ENCODE measurements at places on chromosomes 6 and 20.

GRCh38 chr6:137542713-137543112 lies 48.5 kb upstream of the OLIG3 start:
- DNase-seq, result no peak

GRCh38 chr6:16494793-16495192 lies 256.4 kb downstream of the GMPR start:
- DNase-seq, result no peak

GRCh38 chr6:111982681-111983080 lies 71.2 kb upstream of the CCN6 start:
- DNase-seq, result no peak

DNA sequence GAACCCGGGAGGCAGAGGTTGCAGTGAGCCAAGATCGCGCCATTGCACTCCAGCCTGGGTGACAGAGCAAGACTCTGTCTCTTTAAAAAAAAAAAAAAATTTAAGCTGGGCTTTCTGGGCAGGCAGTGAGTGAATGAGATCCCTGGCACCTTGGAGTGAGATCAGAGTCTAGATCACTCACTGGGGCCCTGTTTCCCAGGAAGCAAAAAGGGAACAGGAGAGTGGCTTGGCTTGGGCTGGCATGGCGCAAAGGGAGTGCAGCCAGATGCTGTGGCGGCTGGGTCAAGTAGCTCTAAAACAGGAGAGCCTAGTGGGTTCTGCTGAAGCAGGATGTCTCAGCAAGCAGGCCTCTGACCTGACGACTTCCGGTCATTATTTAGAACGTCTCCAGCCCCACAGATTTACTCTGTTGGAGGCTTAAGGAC lies 10.4 kb downstream of the PLCG1 start:
- DNase-seq, result no peak

GRCh38 chr6:134674562-134674961 lies 275.3 kb downstream of the ALDH8A1 start:
- peak; percentile 47 for DNase-seq

DNA sequence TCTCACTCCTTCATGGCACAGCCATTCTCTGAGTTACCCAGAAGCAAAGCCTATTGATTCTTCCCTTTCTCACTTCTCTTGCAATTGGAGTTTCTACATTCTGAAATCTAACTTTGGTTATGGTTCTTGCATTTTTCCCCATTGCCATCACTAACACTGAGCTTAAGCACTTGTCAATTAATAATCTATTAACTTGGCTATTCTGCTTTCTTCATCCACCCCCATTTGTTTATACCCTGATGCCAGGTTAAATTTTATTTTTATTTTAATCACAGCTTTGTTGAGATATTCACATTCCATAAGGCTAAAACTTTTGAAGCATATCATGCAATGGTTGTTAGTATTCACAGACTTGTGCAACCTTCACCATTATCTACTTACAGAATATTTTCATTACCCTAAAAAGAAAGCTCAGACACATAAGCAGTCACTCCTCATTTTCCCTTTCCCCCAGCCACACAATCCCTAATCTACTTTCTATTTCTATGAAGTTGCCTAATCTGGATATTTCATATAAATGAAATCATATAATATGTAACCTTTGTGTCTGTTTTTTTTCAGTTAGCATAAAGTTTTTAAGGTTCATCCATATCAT lies 222.3 kb downstream of the UBE3D start:
- no peak for DNase-seq

GRCh38 chr6:84260926-84261325 lies 33.5 kb upstream of the CEP162 start:
- DNase-seq, result no peak

DNA sequence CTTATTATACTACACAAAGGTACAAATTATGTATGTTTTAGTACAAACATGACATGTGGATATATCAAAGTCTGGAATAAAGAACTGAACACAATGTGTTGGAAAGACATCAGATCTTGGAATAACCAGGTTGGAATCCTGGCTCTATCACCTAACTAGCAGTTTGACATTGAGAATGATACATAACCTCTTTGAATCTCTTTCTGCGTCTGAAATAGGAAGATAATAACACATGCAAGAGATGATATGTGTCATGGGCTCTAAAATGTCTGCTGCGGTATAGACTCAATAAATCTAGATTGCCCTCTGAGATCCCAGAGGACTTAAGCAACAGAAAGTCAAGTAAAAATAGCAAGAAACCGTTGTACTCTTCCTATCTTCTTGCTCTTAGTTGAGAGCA lies 66.8 kb upstream of the CCN2 start:
- DNase-seq, result no peak

GRCh38 chr20:48631114-48632016 lies 196.4 kb downstream of the PREX1 start:
- DNase-seq, result no peak

DNA sequence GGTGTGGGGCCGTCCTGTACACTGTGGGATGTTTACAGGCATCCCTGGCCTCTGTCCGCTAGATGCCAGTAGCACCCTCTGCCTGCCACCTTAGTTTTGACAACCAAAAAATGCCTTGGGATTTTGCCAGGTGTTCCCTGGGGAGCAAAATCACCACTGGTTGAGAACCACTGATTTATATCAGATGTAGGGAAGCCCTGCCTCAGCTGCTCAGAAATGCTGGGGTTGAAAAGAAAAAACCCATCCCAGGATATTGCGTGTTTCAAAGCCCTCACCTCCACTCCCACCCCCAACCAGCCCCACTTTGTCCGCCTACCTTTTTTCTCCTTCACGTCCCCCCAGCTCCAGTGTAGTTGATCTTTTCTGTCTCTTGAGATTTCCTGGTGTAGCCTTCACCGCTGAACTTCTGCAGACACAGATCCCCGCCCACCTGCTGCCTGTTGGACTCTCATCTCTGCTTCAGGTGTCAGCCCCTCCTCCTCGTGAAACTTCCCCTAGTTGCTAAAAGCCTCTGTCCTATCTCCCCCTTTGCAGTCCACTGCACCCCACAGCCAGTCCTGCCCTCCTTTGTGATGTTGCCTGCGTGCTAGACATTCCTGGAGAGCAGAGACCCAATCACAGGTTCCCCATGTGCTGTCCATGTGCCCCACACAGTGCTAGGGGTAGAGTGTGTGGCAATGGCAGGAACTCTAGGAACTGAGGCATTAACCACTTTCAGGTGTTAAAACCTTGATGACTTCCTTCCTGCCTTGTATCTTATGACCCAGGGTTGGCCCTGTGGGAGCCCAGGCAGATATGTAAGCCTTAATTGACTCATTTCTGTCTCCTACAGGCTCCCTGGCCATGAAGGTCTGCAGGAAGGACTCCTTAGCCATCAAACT lies 98.9 kb downstream of the TBC1D7 start:
- no peak for DNase-seq

- no peak for DNase-seq
Observed at GRCh38 chr6:16140607-16141006, 11.7 kb downstream of the MYLIP start.

GRCh38 chr20:61119794-61120410 lies 132.2 kb upstream of the CDH4 start:
- no peak for DNase-seq

DNA sequence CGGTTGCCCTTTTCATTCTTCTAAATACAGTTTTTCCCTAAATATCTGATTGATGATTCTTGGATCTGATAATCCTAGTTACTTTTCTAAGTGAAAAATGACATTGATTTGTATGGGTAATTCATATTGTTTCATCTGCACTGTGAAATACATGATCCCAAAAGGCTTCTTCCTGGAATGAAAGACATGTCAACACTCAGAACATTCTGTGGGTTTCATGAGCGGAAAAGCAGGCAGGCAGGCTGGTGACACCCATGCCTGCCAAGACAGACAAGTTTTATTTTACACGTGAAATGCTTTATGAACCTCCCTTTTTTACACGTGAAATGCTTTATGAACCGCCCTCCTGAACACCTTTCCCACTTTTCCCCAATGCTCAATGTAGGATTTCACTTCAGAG lies 105.0 kb downstream of the PRKN start:
- no peak for DNase-seq

DNA sequence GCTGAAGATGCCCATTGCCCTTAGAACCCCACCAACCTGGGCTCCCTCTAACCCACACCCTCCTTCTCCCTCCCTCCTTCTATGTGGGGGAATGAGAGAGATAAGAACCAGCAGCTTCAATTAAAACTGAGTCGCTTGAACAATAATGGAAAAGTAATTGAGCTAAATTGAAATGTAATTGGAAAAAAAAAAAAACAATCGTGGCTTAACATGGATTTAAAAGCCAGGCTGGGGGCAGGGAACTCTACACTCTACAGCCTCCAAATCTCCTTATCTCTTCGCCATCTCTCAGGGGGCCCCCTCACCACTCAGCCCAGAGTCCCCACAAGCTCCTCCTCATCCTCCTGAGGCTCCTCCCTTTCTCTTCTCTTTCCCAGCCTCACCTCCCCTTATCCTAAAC lies 83.2 kb downstream of the MDGA1 start:
- DNase-seq, result no peak

GRCh38 chr6:16179970-16180431 lies 51.1 kb downstream of the MYLIP start:
- no peak for DNase-seq

DNA sequence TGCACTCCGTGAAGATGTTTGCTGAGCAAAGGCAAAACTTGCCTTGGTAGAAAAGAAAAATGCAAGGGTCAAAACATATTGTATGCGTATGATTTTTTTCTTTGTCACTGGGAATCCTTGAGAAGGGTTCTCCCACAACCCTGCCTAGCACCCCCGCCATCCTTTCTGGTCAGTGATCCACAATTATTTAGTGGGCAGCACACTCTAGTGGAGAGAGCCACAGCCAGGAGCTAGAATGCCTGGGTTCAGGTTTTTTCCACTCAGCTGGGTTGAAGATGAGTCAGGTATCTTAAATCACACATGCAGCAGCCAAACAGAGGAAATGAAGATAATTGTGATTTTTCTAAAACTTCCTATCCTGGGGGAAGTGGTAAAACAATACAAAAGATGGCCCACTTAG lies 243.1 kb downstream of the PKHD1 start:
- DNase-seq, result no peak

- DNase-seq, result no peak
Observed at GRCh38 chr6:15242503-15242902, 3.4 kb upstream of the JARID2 start.

- DNase-seq, result no peak
Observed at GRCh38 chr6:113980937-113981554, 10.1 kb upstream of the HDAC2 start.

GRCh38 chr6:25384967-25385366 lies 105.8 kb downstream of the CARMIL1 start:
- DNase-seq, result no peak

- DNase-seq, result no peak
Observed at GRCh38 chr6:32876603-32877002, 22.6 kb downstream of the PSMB9 start.

DNA sequence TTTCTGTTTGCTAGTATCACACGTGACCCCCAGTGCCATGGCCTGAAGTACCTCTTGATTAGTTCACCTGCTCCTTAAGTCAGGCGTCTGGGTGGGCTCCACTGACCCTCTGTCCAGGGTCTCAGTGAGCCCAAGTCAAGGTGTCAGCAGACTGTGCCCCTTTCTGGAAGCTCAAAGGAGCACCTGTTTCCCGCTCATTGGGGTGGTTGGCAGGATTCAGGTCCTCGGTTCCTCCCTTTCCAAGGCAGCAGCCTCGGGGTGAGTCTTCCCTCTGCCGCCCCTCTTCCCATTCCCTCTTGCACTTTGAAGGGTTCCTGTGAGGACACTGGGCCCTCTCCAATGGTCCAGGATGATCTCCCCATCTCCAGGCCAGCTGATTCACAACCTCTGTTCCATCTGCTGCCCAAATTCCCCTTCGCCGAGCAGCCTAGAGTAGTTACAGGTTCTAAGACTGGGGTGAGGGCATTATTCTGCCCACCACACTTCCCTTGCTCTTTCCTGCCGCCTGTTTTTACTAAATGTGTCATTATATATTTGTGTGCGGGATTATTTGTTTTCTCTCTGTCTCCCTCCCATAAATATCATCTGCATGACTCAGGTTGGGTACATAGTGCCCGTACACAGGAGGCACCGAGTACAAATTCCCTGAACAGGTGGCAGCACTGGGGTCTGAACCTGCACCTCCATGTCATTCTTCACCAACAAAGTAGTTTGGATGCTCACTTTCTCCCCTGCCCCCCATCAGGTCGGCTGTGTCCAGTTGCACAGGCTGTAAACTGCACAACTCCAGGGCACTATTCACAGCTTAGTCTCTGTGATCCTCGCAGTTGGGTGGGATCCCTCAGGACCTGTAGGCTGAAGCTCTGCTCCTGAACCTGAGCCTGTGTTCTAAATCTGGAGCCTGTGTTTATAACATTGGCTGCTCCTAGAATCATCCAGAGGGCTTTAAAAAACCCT lies 58.5 kb downstream of the RBM38 start:
- DNase-seq, result no peak

- no peak for DNase-seq
Observed at GRCh38 chr6:127297502-127298070, 30.9 kb downstream of the RNF146 start.

GRCh38 chr6:115271434-115271833 lies 789.3 kb downstream of the FRK start:
- no peak for DNase-seq

DNA sequence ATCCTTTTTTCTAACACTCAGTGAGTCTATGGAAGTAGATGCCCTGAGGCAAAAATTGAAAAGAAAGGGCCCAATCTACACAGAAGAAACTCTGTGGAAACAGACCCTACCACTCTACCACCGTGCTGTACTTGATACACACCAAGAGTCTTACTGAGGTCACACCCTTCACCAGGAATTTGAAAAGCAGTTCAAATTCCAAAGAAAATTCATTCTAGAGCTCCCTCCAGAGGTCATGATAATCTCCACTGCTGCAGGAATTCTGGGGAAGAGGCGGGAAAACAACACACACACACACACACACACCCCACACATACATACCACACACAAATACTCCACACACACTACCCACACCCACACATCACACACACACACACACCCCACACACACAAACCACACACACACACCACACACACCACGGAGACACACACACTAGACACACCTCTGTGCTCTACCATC lies 336.8 kb downstream of the HDGFL1 start:
- no peak for DNase-seq

DNA sequence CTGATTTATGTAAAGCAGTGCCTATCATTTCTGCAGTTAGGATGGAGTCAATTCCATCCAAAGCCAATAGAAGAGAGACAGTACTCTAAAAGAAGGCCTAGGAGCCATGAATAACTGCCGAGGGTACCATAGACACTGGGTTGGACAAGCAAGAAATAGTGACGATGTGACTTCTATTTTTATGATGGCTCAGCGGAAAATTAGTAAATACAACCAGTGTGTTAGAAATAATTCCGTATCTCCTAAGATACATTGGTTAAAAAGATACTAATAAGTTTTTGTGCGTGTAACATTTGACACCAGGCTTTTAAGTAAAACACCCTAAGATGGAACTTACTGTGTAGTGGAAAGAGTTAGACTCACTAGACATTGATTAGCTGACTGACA lies 45.6 kb upstream of the MOXD1 start:
- no peak for DNase-seq

- no peak for DNase-seq
Observed at GRCh38 chr20:56247954-56248782, at the start of gene MC3R. Gene MC3R, plus strand, starts transcription at chr20:56248732. Its CDS starts 112 bp downstream, at chr20:56248844.

- no peak for DNase-seq
Observed at GRCh38 chr6:6784514-6785162, 196.1 kb downstream of the LY86 start.
